ENCODE measurements at places on chromosomes 6 and 20.

- DNase-seq = no peak
These were observed 42.3 kb downstream of the MYLK4 start for GRCh38 chr6:2708456-2708855.

GRCh38 chr20:19330038-19330437, 117.6 kb downstream of the SLC24A3 start:
- no peak for DNase-seq

GRCh38 chr6:12163744-12164507, 126.2 kb upstream of the EDN1 start:
- no peak for DNase-seq

DNA sequence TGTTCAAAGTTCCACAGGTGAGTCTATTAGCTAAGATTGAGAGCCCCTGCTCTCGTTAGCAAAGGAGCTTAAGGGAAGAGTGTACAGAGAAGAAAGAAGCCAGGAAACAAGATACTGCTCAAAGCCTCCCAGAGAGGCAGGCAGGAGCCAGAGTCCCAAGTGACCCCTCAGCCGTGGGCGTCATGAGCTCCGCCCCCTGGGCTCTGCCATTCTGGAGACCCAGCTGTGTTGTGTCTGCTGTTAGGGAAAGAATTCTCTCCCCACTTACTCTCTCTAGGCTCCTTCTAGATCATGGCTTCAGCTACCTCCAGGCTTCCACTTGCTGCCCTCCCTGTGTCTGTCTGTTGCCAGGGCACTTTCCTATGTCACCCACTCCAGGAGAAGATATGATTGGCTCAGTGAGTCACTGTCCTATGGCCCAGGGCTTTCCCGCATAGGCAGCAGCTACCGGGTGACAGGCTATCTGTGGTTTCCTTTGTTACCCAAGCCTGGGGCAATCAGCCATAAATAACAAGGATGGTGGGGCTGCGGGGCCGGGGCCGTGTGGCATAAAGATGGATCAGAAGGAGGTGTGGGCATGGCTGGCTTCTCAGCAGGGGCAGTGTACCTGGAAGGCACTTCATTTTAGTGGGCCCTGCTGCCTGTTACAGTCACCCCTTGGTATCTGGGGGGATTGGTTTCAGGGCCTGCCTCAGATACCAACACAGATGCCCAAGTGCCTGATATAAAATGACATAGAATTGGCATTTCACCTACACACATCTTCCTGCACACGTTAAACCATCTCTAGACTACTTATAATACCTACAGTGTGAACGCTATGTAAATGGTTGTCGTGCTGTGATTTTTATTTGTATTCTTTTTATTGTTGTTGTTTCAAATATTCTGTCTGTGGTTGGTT, 118.9 kb downstream of the ARMC2 start:
- no peak for DNase-seq

DNA sequence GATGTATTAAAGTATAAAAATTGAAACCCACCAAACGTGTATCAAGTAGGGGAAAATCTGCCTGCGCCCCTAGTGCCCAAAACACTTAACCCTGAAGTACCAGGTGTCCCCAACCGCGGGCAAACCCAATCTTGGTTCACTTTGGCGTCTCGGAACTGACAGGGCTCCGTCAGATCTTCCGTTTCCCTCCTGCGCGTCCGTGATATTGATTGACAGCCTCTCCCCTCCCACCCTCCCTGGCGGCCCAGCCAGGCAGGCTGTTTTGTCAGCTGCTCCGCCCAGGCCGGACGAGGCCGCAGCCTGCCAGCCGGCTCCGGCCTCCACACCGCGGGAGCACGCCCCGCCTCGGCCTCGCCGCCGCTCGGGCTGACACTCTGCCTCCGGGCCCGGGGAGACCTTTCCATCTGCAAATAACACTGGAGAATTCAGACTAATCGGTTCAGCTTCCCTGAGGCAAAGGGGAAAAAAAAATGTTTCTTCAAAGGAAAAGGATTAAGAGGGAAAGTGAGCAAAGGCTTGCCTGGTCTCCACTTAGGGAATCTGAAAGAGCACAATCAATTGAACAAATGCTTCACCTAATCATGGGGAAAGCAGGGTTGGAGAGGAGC, 234.9 kb upstream of the MCHR2 start:
- DNase-seq = peak; percentile 84

DNA sequence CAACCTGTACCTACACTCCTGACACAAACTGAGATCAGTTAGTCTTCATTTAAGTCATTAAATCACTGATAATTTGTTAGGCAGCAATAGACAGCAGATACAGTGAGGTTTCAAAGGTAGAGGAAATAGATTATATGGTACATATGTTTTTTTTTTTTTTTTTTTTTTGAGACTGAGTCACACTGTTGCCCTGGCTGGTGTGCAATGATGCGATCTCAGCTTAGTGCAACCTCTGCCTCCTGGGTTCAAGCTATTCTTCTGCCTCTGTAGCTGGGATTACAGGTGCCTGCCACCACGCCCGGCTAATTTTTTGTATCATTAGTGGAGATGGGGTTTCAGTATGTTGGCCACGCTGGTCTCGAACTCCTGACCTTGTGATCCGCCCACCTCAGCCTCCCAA, 38.2 kb upstream of the KIF13A start:
- no peak for DNase-seq

DNA sequence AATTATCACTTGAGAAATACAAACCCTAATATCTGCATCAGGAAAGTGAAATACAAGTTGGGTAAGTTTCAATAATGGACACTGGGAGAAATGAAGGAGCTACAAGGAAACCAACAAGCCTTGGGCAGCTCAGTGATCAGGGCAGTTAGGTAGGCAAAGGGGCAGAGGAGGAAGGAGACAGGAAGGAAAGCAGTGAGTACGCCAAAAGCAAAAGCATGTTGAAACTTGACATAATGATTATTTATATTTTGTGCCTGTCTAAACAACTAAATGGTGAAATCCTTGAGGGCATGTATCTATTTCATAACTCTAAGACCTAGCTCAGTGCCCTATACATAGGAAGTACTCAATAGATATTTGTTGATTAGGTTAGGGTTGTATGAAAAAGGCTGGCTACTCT, 23.3 kb downstream of the PXT1 start:
- no peak for DNase-seq

Data from T-helper 1 cell (primary cell).